ENCODE measurements at places on chromosomes 16 and 17. TPM values are rescaled to one million over a fixed set of nuclear protein-coding genes. Genes with fewer than 3 reads are reported as not detected.

DNA sequence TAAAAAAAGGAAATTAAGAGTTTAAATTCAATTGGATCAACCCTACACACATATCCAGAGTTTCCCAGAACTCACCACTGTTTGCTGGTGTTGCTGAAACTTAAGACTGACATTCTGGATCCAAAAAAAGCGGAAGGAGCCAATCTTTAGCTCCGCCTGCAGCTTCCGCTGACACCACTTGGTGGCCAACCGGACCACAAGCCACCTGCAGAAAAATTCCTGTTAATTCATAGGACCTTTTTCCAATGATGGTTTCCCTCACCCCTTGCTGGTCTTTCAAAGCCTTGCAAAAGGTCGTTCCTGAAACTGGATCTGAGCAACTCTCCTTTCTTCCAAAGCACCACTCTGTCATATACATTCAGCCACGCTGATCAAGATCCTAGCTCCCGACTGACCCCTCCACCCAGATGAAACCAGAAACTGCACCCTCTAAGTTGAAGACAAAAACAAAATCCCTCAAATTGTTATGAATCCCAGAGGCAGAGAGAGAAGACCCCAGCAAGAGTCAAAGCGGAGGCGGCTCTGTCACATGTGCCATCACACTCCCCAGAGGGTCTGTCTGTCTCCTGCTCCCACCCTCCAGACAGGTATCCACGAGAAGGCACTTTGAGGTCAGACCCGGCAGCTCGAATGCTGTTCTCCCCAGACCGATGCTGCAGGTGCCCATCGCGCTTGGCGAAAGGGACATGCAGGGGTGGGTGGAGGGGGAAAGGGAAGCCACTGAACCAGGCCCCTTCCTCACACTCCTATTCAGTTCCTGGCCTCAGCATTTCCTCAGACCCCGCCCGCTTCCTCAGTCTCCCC is 773 bp downstream of the BLTP2 start:
- peak; percentile 53 for DNase-seq

GRCh38 chr16:89043636-89044417 is 49.8 kb upstream of the ACSF3 start:
- no peak for DNase-seq

- no peak for DNase-seq
Observed at GRCh38 chr17:50128441-50129352, 1.3 kb downstream of the SAMD14 start.

DNA sequence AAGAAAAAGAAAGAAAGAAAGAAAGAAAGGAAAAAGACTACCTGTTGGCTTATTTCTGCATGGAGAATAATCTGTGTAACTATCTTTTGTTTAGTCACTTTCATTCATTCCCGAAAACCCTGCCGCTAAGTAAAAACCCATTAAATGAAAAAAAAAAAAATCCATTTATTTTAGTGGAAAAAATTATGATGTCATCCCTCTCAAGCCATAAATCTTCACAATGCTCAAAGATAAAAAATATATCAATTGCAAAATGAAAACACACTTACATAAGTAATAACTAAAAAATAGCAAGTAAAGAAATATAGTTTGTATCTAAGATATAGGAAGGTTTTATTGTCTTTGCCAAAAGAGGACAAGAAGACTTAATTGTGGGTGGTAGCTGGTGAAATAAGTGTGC is 46.5 kb upstream of the CPPED1 start:
- no peak for DNase-seq

DNA sequence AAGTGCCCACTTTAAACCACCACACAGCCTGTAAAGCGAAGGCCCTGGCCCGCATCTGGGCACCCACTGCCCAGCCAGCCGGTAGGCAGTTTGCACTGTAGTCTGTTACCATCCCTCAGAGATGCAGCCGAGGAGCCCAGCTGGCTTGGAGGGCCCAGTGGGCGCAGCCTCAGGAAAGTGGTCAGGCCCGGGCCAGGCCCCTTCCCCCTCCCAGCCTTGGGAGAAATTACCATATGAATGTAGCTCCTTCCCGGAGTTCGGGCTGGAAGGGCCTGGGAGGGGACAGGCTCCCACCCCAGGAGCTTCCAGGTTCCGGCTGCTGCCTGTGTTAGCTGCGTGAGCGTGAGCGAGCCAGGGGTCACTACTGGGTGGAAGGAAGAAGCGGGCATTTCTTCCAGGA is 325.4 kb downstream of the SEC14L1 start:
- no peak for DNase-seq

GRCh38 chr17:69654981-69655855 is 240.7 kb downstream of the MAP2K6 start:
- DNase-seq = no peak

DNA sequence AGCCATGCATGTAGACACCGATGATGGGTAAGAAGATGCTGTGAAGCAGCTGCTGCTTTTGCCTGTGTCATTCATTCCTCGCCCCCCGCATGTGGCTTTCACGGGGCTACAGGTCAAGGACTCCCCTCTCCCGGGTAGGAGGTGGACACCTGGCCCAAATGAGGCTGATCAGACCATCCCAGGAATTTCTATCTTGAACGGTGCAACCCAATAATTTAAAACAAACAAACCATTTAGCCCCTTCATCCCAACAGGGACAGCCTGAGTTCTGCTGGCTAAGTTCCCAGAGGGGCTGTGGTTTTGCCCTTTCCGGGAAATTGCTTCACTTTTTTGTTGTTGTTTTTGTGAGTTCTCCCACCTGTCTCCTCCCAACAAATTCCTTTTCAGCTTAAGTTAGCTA is 137.7 kb upstream of the CDH5 start:
- no peak for DNase-seq

DNA sequence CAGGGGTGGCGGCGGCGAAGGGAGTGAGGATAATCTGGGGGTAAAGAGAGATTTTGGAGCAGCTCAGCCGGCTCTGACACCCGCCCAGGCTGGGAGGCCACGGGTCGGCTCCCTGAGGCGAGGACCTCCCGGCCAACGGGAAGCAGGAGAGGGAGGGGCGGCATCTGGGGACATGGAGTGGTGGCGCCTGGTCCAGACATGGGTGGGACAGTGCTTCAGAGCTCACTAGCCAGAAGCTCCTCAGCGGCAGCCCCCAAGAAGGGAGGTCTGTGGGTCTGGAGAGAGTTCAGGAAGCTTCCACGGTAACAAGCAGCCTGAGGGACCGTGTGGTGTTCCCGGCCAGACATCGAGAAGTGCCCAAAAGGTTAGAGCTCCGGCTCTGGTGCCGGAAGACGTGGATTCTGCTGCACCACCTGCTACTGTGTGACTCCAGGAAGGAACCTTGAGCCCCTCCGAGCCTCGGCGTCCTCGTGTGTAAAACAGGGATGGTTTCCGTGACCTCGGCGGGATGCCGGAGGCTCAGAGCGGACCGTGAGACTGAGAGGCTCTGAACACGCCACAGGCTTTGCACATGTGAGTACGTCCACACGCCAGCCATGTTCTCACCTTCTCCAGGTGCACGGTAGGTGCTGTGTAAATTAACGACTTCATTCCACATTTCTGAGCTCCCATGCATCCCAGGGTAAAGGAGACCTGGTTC is 56.9 kb downstream of the TIMM22 start:
- no peak for DNase-seq

GRCh38 chr16:61654962-61655361 is 381.3 kb downstream of the CDH8 start:
- DNase-seq = no peak

DNA sequence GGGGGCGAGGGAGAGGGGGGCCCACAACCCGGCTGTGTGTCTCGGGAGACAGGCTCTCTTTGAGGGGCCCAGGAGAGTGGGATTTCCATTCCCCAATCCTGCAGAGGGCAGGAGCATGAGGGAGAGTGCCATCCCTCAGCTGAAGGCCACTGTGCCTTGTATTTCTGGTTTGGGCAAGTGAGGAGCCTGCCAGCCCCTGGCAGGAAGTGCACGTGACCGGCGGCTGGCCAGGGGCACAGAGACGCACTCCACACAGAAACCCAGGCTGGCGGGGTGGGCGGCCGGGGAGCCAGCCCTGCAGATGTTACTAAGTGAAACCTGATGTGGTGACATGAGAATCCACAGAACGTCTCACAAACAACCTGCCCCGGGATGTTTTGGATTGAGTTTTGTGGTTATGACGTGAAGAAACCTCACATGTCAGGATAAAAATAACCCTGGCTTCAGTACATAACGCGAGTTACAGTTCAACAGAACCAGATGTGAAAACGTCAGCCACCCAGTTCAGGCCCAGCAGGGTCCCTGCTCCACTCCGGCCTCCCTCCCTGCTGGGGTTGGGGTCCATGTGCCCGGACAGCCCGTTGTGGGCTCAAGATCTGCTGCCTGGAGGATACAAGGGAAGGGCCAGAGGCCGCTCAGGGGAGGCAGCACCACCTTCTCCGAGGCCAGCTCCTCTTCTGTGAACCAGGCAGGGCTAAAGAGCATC is 51.7 kb upstream of the MTSS2 start:
- no peak for DNase-seq

DNA sequence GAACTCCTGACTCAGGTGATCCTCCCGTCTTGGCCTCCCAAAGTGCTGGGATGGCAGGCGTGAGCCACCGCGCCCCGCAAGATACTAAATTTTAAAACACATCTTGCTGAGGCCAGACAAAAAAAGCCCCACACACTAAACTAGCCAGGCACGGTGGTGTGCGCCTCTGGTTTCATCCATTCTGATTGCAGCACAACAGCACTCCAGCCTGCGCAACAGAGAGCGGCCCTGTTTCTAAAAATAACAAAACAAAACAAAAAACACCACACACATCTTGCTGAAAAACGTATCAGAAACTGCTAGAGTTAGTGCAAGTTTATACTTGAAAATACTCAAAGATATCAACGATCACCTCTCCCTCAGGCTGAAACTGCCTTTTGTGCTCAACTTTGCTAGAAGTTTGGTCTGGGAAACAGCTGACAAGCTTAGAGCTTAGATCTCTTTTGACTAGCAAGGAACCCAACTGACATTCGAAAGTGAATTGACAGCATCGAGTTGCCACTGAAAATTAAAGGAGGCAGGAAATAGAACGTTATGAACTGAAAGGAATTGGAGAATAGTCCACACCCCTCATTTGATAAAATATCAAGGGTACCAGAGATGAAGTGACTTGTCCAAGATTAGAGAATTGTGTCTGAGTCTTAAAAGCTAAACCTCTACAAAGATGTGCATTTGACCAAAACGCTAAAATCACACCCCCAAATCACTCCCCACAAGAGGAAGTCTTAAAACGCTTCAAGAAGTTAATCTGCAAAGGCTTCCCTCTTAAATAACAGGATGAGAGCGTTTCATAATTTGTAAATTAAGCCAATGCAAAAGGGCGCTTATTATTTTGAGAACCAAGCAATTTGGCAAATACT is 908 bp downstream of the COG4 start:
- no peak for DNase-seq

DNA sequence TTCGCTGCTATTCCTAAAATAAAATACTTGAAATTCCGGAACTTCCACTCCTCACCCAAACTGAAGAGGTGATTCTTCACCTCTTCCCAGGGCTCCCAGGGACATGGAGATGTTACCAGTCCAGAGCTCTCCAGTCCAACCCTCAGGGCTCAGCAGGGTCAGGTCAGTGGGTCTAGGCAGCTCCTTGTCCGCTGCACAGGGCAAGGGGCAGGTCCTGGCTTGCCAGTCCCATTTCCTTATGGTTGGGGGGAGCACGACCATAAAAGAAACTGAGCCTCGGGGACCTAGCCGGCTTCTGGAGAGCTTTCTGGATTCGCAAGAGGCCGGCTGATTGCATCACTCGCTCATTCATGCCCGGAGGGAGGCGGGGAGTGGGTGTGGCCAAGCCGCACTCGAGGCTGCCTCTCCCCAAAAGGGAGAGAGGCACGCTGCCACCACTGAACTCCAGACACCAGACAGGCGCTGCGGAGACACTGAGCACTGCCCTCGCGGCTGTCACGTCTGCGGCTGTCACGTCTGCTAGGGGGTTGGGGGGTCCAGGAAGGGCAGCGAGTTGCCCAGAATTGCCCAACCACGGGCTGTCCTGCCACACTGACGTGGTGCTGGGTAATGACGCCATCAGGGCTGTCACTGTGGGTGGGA is 15.8 kb downstream of the SLC7A5 start:
- DNase-seq = peak; percentile 95

DNA sequence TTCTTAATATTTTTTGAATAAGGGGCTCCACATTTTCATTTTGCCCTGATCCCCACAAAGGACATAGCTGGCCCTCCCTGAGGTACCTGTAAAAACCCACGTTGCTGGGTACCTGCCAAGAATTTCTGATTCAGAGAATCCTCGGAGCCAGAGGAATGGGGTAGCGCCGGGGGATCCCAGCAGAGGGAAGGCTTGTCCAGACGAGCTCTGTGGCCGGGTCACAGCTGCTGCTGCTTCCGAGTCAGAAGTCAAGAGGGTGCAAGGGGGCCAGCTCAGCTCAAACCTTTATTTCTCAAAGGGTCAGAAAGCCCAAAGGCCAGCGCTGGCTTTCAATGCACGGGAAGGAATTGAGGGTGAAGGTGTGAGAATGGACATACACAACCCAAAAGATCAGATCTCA is 68.9 kb upstream of the SDK2 start:
- DNase-seq = no peak

- DNase-seq = no peak
Observed at GRCh38 chr16:1713331-1713730, 7.3 kb downstream of the MAPK8IP3 start.

DNA sequence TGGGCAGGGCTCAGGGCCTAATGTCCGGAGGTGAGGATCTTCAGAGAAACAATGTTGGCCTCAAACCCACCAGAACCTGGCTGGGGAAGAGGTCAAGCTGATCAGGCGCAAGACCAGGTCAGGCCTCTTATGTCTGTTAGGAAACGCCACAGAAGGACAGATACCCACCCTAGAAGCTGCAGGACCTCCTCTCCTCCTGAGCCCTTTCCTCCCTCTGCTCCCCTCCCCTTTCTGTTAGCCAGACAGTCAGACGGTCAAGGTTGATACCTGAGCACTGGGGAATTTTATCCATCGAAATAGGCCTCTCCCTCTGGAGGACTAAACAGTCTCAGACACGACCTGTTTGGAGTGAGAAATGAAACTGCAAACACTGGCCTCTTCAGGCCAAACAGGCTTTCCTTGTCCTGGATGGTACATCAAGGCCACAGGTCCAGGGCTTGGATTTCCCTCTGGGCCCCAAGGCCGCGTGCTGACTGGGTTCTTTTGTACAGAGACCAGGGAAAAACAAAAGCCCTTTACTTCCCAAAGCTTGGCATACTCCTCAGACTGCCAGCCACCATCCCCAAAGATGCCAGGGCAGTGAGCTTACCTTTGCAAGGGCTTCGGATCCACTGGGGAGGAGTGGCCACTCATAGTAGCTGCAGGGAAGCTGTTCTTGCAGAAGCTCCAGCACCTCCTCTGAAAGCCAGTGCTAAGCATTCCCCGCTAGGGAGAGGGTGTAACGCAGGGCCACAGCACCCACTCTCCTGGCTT is 135.8 kb downstream of the CCDC182 start:
- no peak for DNase-seq

DNA sequence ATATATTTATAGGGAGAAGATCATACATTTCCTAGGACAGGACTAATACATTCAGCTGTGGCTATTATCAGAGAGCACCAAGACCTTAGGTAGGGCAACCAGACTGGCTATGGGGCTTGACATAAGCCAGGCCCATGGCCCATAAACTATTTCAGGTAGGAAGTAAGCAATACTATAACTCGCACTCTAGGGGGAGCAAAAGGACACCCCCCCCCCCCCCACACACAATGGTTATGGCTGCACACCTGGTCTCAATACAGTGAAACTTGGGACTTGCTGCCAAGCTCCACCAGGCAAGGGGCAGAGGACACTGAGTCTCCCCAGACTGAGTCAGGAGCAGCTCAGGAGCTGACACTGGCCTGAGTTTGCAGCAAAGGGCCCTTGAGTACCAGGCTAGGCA is 348.9 kb upstream of the ASIC2 start:
- DNase-seq = no peak

Gene FCSK
- 6.5 TPM for total RNA-seq

Gene SPOP
- total RNA-seq = 142 TPM

Gene KCNG4
- not detected for total RNA-seq

Gene IL17C
- total RNA-seq = not detected

Gene SLC52A1
- total RNA-seq = not detected

Measured in frontal cortex (tissue), 4 donors.